ENCODE measurements at places on chromosomes 4 and X. TPM values are rescaled to one million over a fixed set of nuclear protein-coding genes. Genes with fewer than 3 reads are reported as not detected.

The MAP9 gene
- 7.9 TPM for total RNA-seq

The ADAMTS3 gene
- not detected for total RNA-seq

The TAF7L gene
- not detected for total RNA-seq

The GAGE2A gene
- not detected for total RNA-seq

The DOCK11 gene
- 112 TPM for total RNA-seq

The MAGEA2 gene
- total RNA-seq = not detected

The ATG4A gene
- 7.6 TPM for total RNA-seq

The SPARCL1 gene
- not detected for total RNA-seq

Measured in CD4-positive, alpha-beta memory T cell (primary cell).